Esophagus mucosa (tissue), 1 donor: ENCODE measurements at places on chromosomes 4 and X. TPM values are rescaled to one million over a fixed set of nuclear protein-coding genes. Genes with fewer than 3 reads are reported as not detected.

- ATAC-seq = no peak
These were observed 64.5 kb upstream of the PRPS1 start for GRCh38 chrX:107563824-107564223.

DNA sequence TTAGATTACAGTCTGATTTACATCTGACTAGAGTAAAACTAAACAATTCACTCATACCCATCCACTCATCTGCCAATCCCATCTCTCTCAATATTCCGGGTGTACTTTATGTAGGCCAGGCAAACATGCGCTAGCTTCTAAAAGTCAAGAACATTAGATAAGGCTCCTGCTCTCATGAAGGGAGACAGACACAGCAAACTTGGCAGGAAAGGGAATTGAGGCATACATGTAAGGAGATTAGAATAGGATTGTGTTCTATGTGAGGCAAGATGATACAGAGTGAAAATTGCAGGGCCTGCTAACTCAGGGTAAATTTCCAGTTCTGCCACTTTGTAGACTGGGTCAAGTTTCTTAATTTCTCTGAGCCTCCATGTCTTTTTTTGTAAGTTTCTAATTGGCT, 135.8 kb downstream of the CDS1 start:
- peak; percentile 42 for ATAC-seq

DNA sequence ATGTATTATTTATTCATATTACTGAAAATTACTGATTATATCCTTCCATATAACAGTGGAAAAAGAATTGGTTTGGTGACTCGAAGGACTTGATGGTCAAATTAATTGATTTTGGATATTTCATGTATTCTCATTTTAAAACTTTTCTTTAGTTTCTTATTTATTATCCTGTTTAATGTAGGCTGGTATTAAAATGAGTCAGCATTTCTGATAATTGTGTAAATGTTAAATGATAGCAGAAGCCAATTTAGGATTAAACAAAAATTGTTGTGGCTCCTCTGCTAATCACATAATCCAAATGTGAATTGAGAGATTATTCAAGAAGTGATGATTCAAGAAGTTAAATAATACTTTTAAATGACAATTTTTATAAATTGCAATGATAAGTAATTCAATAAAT, 38.7 kb downstream of the PDLIM5 start:
- ATAC-seq = no peak

- no peak for ATAC-seq
These were observed 24.4 kb upstream of the PLA2G12A start for GRCh38 chr4:109754093-109754857.

GRCh38 chr4:128458816-128459215, 171.2 kb upstream of the PGRMC2 start:
- no peak for ATAC-seq

The FAM53A gene
- total RNA-seq = 0.92 TPM

The TMEM184C gene
- total RNA-seq = 18.1 TPM
